ENCODE measurements at places on chromosomes 12 and 14.
A peak's percentile ranks its signal among the peaks of the same experiment; 100 is the strongest.

- no peak for DNase-seq
These were observed 148.1 kb upstream of the MIS18BP1 start for GRCh38 chr14:45400950-45401640.

GRCh38 chr14:61244009-61244408, 37.1 kb downstream of the TMEM30B start:
- no peak for DNase-seq

DNA sequence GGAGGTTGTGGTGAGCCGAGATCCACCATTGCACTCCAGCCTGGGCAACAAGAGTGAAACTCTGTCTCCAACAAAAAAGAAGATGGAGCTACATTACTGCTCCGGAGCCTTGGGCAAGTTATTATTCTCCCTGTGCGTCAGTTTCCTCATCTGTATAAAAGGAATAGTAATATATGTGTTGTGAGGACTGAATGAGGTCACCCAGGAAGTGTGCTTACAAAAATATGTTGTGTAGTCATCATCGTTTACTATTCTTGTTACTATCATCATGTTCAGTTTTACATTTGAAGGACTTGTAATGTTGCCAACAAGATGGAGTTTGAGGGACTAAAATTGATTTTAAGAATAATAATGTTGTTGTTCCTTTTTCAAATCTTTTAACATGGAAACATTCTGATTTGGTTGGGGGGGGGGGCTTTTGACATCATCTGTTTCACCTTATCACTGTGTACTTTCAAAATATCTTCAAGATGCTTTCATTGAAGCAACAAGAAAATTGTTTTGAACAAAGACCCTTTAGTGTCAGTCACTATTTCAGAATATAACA, 156.8 kb downstream of the PDE3A start:
- DNase-seq = no peak

GRCh38 chr14:87351007-87351406, 642.0 kb downstream of the GALC start:
- DNase-seq = no peak

- DNase-seq = no peak
These were observed 38.7 kb upstream of the CRY1 start for GRCh38 chr12:107131832-107132616.

DNA sequence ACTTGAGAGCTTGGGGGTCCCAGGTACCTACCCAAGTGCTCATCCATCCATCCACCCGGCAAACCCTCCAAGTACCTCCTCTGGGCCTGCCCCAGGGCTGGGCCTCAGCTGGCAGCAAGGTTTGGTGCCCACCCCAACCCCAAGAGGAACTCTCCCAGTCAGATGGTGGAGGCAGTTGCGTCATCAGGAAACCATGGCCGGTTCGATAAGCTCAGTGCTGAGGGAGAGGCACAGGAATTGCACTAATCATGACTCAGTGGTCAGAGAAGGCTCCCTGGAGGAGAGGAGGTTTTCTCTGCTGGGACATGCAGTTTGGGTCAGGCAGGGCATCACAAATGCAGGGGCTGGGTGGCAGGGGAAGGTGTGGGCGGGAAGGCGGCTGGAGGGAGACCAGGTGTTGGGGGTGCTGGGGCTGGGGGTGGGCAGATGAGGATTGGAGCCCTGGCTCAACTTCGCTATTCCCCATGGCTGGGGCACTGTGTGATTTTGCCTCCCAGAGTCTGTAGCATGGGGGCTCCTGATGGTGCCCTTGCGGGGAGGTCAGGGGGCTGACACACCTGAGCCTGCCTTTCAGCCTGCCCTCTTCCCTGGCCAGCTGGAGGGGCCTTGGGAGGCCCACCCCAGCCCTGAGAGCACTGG, 32.2 kb downstream of the SH2B3 start:
- peak; percentile 24 for DNase-seq

GRCh38 chr14:104112609-104113571, 25.5 kb upstream of the KIF26A start:
- DNase-seq = no peak

DNA sequence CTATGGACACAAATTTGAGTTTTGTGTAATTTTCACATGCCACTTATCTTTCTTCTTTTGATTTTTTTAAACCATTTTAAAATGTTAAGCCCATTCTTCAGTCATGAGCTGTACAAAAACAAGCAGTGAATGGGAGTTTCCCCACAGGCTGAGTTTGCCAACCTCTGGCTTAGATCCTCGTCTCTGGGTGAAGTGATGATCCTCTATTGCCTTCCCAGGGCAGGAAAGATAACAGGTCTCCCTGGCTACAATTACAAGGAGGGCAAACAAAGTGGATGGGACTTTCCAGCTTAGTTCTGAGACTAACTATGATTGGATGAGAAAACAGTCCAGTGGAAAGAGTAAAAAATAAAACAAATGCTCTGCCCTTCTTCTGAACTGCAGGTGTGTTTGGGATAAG, 203.7 kb downstream of the SPTSSA start:
- no peak for DNase-seq

DNA sequence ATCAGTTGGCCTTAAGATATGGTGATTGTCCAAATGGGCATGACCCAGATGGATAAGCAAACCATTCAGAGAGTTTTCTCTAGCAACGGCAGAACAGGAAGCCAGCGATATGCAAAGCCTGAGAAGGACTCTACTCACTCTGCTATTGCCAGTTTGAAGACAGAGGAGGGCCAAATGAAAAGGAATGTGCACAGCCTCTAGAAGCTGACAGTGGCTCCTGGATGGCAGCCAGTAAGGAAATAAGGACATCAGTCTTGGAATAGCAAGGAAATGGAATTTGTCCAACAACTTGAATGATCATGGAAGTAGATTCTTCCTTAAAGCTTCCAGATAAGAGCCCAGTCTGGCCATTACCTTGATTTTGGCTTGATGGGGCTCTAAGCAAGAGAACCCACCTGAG, 60.0 kb downstream of the TMTC2 start:
- DNase-seq = no peak

DNA sequence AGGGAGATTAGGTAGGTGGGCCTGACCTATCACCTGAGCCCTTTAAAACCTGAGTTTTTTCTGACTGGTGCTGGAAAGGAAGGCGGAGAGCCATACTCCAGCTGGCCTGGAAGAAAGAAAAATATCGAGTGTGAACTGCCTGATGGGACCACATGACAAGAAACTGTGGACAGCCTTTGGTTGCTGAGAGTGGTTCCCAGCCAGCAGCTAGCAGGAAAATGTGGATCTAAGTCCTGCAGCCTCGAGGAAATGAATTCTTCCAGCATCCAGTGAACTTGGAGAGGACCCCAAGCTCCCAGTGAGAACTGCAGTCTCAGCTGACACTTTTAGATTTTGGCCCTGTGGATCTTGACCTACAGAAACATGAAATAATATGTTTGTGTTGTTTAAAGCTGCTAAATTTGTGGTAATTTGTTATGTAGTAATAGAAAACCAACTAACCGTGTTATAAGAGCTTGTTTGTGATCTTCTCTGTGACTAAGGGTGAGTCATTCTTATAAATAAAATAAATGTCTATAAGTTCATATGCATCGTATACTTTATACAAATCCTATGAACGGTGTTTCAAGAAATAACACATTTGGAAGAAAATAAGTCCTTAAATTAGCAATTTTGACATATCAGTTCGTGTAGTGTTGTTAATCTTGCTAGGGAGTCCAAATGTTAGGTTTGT, 359.6 kb downstream of the BMP4 start:
- DNase-seq = no peak

DNA sequence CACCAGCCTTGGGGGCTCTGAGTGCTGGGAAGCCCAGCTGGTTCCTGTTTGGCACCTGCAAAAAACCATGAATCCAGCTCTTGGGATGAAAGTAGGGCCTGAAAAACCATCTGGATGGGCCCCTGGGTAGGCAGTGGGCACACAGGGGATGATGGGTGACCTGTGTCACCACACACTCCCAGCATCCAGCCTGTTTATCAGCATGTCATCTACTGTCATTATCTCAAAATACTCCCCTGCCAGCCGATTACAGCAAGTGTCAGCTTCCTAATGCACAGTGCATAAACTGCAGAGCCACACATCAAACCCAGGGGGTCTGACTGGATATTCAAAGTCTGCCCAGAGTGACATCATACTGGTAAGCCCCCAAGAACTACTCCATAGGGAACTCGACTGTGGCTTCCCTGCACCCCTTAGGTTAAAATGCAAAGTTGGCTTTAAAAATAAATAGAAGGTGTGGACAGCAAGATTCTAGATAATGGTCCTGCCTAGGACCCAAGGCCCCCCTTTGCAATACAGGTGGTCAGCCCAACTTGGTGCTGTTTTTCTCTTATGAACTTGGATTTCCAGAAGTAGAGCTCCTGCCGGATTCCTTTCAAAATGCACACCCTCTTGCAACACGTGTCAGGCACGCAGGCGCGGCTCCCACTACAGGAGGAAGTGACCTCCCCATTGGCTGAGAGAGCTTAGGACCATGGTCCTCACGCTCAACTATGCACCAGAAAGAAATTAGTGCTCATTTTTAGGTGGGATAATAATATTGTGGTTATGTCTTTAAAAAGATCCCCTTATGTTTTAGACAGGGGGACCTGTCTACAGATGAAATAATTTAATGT, 94.1 kb downstream of the GCH1 start:
- DNase-seq = no peak

- no peak for DNase-seq
These were observed 2.3 kb downstream of the TCP11L2 start for GRCh38 chr12:106304797-106305196.

GRCh38 chr12:77122236-77122635, 56.9 kb upstream of the E2F7 start:
- DNase-seq = no peak

GRCh38 chr12:57616383-57617101, 5.3 kb downstream of the ARHGEF25 start:
- DNase-seq = no peak

GRCh38 chr14:53260286-53260685, 107.2 kb upstream of the DDHD1 start:
- DNase-seq = no peak

GRCh38 chr12:94553130-94553519, 93.5 kb upstream of the CEP83 start:
- no peak for DNase-seq

- no peak for DNase-seq
These were observed 39.3 kb downstream of the CCDC177 start for GRCh38 chr14:69535230-69535848.

- no peak for DNase-seq
These were observed 24.0 kb upstream of the CLEC4E start for GRCh38 chr12:8564656-8565055.

GRCh38 chr12:89325495-89325894, 26.8 kb downstream of the DUSP6 start:
- DNase-seq = no peak
